Psoas muscle (tissue), 8 donors: ENCODE measurements at places on chromosomes 1 and 21. TPM values are rescaled to one million over a fixed set of nuclear protein-coding genes. Genes with fewer than 3 reads are reported as not detected.

DNA sequence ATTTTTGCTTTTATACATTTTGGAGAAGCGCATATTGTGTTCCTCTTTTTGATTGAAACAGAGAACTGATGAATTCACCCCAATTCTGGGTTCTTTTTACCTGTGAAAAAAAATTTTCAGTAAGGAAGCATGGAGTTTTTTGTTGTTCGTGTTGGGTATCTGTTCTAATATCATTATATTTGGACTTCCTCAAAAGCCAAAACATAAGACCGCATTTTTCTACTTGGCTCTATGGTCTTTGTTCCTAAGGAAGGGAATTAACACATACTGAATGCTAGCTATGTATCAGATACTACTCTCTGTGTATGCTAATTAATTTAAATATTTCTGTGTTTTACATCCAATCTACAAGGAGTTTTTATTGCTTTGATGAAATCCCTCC is 12.9 kb downstream of the EPB41 start:
- H3K4me1 ChIP-seq, result peaks cover 29% of the 10 kb centered on the region
- H3K4me3 ChIP-seq, result peak overlapping the region; percentile 5

GRCh38 chr21:45207839-45208626 is 79.7 kb downstream of the POFUT2 start:
- no peak for DNase-seq
- no peaks in the 10 kb centered on the region for H3K4me1 ChIP-seq
- H3K27me3 ChIP-seq, result no peaks in the 10 kb centered on the region

DNA sequence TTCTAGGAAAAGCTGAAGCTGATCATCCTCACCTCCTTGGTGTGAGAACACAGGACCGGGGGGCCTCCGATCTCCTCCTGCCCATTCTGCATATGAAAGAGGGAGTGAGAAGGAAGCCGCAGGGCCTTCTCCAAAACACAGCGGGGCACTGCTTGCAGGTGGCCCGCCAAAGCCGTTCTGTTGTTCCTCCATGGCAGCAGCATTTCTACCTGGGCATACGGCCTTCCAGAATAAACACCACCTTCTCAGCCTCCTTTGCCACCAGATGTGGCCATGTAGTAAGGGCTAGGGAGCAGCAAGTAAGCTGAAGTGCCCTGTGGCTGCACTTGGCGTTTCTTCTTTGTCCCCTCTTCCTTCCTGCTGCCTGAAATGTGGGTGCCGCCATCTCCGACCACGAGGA is 214.9 kb downstream of the TOMM20 start:
- H3K27ac ChIP-seq, result no peak overlapping the region
- no peak for DNase-seq
- H3K4me1 ChIP-seq, result peaks cover 46% of the 10 kb centered on the region
- H3K36me3 ChIP-seq, result no peaks in the 10 kb centered on the region
- no peaks in the 10 kb centered on the region for H3K27me3 ChIP-seq
- H3K4me3 ChIP-seq, result no peak overlapping the region

DNA sequence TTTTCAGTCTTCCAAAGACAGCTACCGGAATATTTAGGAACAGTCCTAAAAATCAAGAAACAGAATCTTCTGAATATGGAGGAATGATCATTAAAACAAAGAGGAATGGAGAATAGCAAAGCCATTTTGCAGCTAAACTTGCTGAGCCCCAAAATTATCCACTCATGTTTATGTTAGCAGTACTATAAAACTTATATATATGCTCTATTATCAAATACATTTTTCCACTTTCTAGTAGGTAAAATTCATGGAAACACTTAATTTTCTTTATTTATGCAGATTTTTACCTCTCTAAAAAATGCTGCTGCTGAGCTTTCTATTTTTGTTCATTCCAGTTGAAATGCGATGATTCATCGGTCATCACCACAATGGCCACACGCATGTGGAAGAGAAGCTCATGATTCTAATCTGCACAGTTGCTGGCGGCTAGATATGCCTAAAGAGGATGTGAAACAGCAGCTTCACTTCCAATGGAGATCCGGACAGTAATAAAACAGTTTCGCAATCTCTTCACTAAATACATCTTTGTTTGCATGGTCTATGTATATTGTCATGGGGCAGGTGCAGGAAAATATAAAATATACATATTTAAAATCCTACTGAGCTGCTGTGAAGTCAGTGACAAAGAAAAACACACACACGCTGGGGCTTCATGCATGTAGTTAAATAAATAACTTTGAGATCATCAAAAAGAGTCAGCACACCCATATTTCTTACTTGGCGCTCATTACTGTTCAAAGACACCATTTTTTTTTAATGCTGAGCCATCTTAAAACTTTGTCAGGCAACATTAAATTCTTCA is 292.2 kb downstream of the SMYD3 start:
- no peak overlapping the region for H3K27ac ChIP-seq
- H3K27me3 ChIP-seq, result no peaks in the 10 kb centered on the region
- H3K4me3 ChIP-seq, result no peak overlapping the region
- no peak for DNase-seq
- no peaks in the 10 kb centered on the region for H3K4me1 ChIP-seq

- DNase-seq, result no peak
- H3K4me3 ChIP-seq, result no peak overlapping the region
- H3K36me3 ChIP-seq, result no peaks in the 10 kb centered on the region
- H3K27me3 ChIP-seq, result peaks cover 50% of the 10 kb centered on the region
- H3K4me1 ChIP-seq, result no peaks in the 10 kb centered on the region
Measured at GRCh38 chr1:156439036-156439776, 61.4 kb downstream of the MEF2D start.

DNA sequence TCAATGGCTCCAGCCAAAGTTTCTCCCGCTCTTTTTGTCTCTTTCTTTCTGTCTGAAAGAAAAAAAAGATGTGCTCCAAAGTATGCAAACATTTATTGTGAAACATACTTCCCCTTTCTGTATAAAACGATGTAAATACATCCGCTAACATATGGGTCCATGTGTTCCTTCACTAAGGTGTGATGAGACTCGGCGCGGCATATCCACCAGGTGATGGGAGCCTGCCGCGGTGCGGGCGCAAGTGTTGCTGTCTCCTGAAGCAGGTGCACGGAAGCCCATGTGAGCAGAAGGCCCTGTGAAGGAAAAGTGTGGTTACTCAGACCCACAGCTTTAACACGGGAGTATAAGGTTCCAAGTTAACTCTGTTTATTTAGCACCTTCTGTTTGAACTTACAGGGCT is 466.6 kb upstream of the C1orf87 start:
- H3K27ac ChIP-seq, result no peak overlapping the region
- DNase-seq, result no peak
- no peaks in the 10 kb centered on the region for H3K27me3 ChIP-seq
- no peak overlapping the region for H3K4me3 ChIP-seq

DNA sequence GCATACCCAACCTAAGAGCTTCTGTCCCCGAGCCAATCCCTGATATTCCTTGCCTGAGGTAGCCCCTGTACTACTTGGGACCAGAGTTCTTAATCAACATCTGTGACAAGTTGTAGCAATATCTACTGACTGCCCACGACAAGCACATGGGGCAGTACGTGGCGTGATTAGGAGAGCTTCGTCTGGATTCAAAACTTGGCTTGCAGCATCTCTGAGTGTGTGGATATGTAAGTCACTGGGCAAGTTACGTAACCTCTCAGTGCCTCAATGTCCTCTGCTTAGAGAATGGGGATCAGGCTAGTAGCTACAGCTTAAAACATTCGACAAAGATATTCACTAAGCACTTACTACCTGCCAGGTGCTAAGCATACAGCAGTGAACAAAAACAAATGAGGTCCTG is 5.0 kb downstream of the HSPG2 start:
- peaks cover 51% of the 10 kb centered on the region for H3K4me1 ChIP-seq
- peak; percentile 53 for DNase-seq
- H3K27me3 ChIP-seq, result no peaks in the 10 kb centered on the region
- peak overlapping the region; percentile 82 for H3K4me3 ChIP-seq
- no peaks in the 10 kb centered on the region for H3K36me3 ChIP-seq

GRCh38 chr1:6490181-6491080 is 1.0 kb downstream of the PLEKHG5 start:
- H3K4me1 ChIP-seq, result peaks cover 7% of the 10 kb centered on the region
- peak overlapping the region; percentile 64 for H3K4me3 ChIP-seq
- H3K27ac ChIP-seq, result peak overlapping the region; percentile 53
- no peaks in the 10 kb centered on the region for H3K27me3 ChIP-seq

- no peaks in the 10 kb centered on the region for H3K36me3 ChIP-seq
- H3K27me3 ChIP-seq, result no peaks in the 10 kb centered on the region
- H3K27ac ChIP-seq, result no peak overlapping the region
- no peak for DNase-seq
Measured at GRCh38 chr1:218925777-218926176, 247.9 kb upstream of the LYPLAL1 start.

DNA sequence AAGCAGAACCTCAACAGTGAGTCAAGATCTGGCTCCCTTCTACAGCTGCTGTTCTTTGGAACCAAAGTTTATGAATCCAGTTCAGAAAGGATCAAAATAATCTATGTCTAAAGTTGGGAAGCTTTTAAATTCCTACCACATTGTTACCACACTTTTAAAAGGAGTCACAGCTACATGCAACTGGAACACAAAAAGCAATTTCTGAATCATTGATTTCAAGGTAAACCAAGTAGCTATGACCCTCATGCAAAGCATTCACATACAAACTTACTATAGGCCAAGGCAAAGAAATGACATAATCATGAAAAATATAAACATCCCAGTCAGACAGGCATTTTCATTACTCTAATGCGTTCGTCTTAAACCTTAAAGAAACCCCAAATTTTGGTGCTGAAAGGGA is 3.5 kb downstream of the SIPA1L2 start:
- H3K36me3 ChIP-seq, result no peaks in the 10 kb centered on the region
- peak overlapping the region; percentile 97 for H3K4me3 ChIP-seq
- peaks cover 14% of the 10 kb centered on the region for H3K4me1 ChIP-seq
- H3K27me3 ChIP-seq, result no peaks in the 10 kb centered on the region

DNA sequence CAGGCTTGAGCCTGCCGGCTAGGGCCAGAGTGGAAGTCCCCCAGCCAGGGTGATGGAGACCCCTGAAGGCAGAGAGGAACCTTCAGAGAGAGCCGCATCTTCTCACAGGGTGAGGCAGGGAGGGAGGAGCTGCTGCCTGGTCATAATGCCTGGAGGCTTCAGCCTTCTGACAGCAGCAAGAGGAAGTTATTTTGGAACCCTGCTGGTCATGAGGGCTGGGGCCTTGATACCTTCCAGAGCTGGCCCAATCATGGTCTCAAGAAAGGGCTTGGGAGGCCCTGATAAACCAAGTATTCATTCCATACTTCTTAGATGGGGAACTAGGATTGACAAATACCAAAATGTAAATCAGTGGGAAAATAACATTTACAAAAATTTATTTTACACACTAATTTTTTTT is 26.6 kb upstream of the MPZL1 start:
- H3K27ac ChIP-seq, result no peak overlapping the region
- no peak overlapping the region for H3K4me3 ChIP-seq
- H3K4me1 ChIP-seq, result peaks cover 37% of the 10 kb centered on the region
- no peaks in the 10 kb centered on the region for H3K27me3 ChIP-seq

DNA sequence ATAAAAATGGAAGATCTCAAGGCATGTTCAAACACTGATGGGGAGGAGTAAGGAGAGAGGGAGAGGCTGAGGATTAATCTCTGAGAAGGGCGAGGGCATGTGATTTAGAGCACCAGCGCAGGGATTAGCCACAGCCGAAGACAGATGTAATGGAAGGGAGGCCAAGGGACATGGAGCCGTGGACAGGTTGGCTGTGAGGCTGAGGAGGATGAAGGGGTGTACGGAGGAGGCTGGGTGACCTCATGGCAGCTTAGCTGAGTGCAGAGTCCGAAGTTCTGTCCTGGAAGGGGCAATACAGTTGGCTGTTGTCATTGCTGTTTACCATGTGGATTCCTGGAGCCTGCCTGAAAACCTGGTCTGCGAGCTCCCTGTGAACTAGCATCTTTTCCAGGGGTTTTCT is 342.8 kb downstream of the RPS6KC1 start:
- no peaks in the 10 kb centered on the region for H3K36me3 ChIP-seq
- H3K27me3 ChIP-seq, result no peaks in the 10 kb centered on the region
- H3K27ac ChIP-seq, result no peak overlapping the region

- H3K4me3 ChIP-seq, result no peak overlapping the region
- no peaks in the 10 kb centered on the region for H3K36me3 ChIP-seq
- DNase-seq, result no peak
- H3K27me3 ChIP-seq, result no peaks in the 10 kb centered on the region
- no peak overlapping the region for H3K27ac ChIP-seq
Measured at GRCh38 chr21:44459712-44460440, 4.6 kb downstream of the LRRC3 start.

- H3K36me3 ChIP-seq, result no peaks in the 10 kb centered on the region
- H3K4me3 ChIP-seq, result no peak overlapping the region
- H3K27me3 ChIP-seq, result no peaks in the 10 kb centered on the region
- H3K27ac ChIP-seq, result no peak overlapping the region
- H3K4me1 ChIP-seq, result no peaks in the 10 kb centered on the region
Measured at GRCh38 chr1:194268839-194269238, 1082.4 kb upstream of the B3GALT2 start.

- DNase-seq, result peak; percentile 68
- H3K27me3 ChIP-seq, result peaks cover 5% of the 10 kb centered on the region
- no peaks in the 10 kb centered on the region for H3K36me3 ChIP-seq
- H3K4me1 ChIP-seq, result no peaks in the 10 kb centered on the region
- peak within 1 kb of the TSS; percentile 53 for H3K27ac ChIP-seq
Measured at GRCh38 chr1:203351037-203351625, at the start of gene FMOD. Gene FMOD (minus strand): TSS chr1:203351122. CDS start chr1:203348270, 2,852 bp downstream.

- no peaks in the 10 kb centered on the region for H3K27me3 ChIP-seq
- H3K4me1 ChIP-seq, result peaks cover 8% of the 10 kb centered on the region
- no peak overlapping the region for H3K27ac ChIP-seq
- DNase-seq, result no peak
- H3K4me3 ChIP-seq, result no peak overlapping the region
Measured at GRCh38 chr1:40648928-40649591, 16.4 kb downstream of the RIMS3 start.

IFNLR1 gene
- total RNA-seq, result 1.1 TPM

WASF2 gene
- total RNA-seq, result 38.0 TPM

TRIM67 gene
- 0.06 TPM for total RNA-seq

BARHL2 gene
- total RNA-seq, result not detected

TAS1R1 gene
- total RNA-seq, result not detected

PROK1 gene
- 0.16 TPM for total RNA-seq

CFHR5 gene
- total RNA-seq, result not detected

OR6K6 gene
- not detected for total RNA-seq

GUCA2B gene
- not detected for total RNA-seq

HSD3B1 gene
- not detected for total RNA-seq

SLAMF6 gene
- 0.34 TPM for total RNA-seq

ADIPOR1 gene
- total RNA-seq, result 76.6 TPM

TPTE gene
- total RNA-seq, result not detected

THAP3 gene
- total RNA-seq, result 18.8 TPM

SPATA46 gene
- total RNA-seq, result not detected
